Articular chondrocyte of knee joint (primary cell): ENCODE measurements at places on chromosomes 6 and 20. TPM values are rescaled to one million over a fixed set of nuclear protein-coding genes. Genes with fewer than 3 reads are reported as not detected.

The HRH3 gene
- not detected in 2 replicates for total RNA-seq

The CABLES2 gene
- total RNA-seq, result 1.6 and 2.2 TPM in 2 replicates

The C2 gene
- 19.1 and 22.0 TPM in 2 replicates for total RNA-seq

The UNC5CL gene
- total RNA-seq, result 0.11 and 0.26 TPM in 2 replicates

The GHRH gene
- not detected in 2 replicates for total RNA-seq

The GATA5 gene
- total RNA-seq, result not detected in 2 replicates

The SLC22A2 gene
- total RNA-seq, result 0.11 TPM in 1 of 2 replicates, not detected in the other

The HLA-DMA gene
- total RNA-seq, result 6.0 and 8.6 TPM in 2 replicates

The FAM217A gene
- not detected in 2 replicates for total RNA-seq

The PDE7B gene
- 25.7 and 32.8 TPM in 2 replicates for total RNA-seq

The DEK gene
- 105 and 107 TPM in 2 replicates for total RNA-seq

The PKIB gene
- 0.13 and 0.97 TPM in 2 replicates for total RNA-seq

The CRISP2 gene
- not detected in 2 replicates for total RNA-seq

The EDN1 gene
- total RNA-seq, result 0.54 and 0.65 TPM in 2 replicates

The PRPH2 gene
- 2.5 and 2.6 TPM in 2 replicates for total RNA-seq

The GJA10 gene
- total RNA-seq, result not detected in 2 replicates

The IMPG1 gene
- total RNA-seq, result not detected in 2 replicates

The GPX6 gene
- total RNA-seq, result not detected in 2 replicates

The SRC gene
- 24.6 and 25.0 TPM in 2 replicates for total RNA-seq

The EYS gene
- under 0.01 TPM in 2 replicates for total RNA-seq

The CYP24A1 gene
- total RNA-seq, result 0.26 and 0.43 TPM in 2 replicates

The ADGRF5 gene
- not detected in 2 replicates for total RNA-seq

The BPIFB4 gene
- total RNA-seq, result not detected in 2 replicates

The MBOAT1 gene
- total RNA-seq, result 5.4 and 6.4 TPM in 2 replicates

The RSPO4 gene
- total RNA-seq, result under 0.01 TPM in 1 of 2 replicates, not detected in the other

The HCRTR2 gene
- total RNA-seq, result not detected in 2 replicates

The PRR18 gene
- total RNA-seq, result 0.13 TPM in 1 of 2 replicates, not detected in the other

The IL22RA2 gene
- total RNA-seq, result not detected in 2 replicates

The NFS1 gene
- total RNA-seq, result 20.5 and 22.2 TPM in 2 replicates

The RPS6KA2 gene
- total RNA-seq, result 161 and 167 TPM in 2 replicates

The BANF2 gene
- not detected in 2 replicates for total RNA-seq

The C6orf15 gene
- not detected in 2 replicates for total RNA-seq

The BPIFB2 gene
- total RNA-seq, result not detected in 2 replicates

The ADGRF4 gene
- under 0.01 TPM in 1 of 2 replicates, not detected in the other for total RNA-seq

The PRL gene
- total RNA-seq, result 0.11 TPM in 1 of 2 replicates, not detected in the other

The SPATS1 gene
- total RNA-seq, result 0.13 TPM in 1 of 2 replicates, not detected in the other

The CST9 gene
- not detected in 2 replicates for total RNA-seq

The MPC1 gene
- total RNA-seq, result 33.5 and 38.0 TPM in 2 replicates

The TUBB1 gene
- not detected in 2 replicates for total RNA-seq

The LY6G6C gene
- not detected in 2 replicates for total RNA-seq

The C4B gene
- 2.4 and 3.4 TPM in 2 replicates for total RNA-seq

The CD164 gene
- total RNA-seq, result 305 and 318 TPM in 2 replicates
